ENCODE measurements at places on chromosomes 12 and 14.
A peak's percentile ranks its signal among the peaks of the same experiment; 100 is the strongest.

GRCh38 chr12:126182619-126183236, 1117.5 kb downstream of the AACS start:
- DNase-seq, result no peak

DNA sequence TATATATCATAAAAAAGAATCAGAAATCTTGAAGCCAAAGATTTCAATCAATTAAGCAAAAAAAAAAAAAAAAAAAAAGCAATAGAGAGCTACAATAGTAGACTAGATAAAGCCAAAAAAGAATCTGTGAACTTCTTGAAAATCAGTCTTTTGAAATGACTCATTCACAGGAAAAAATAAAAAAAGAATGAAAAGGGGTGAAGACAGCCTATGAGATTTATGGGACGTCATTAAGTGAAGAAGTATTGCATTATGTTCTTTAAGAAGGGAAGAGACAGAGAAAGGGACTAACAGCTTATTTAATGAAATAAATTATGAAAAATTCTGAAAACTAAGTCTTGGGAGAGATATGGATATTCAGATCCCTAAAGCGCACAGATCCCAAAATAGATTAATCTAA, 103.8 kb downstream of the ACSS3 start:
- DNase-seq, result no peak

GRCh38 chr12:1927051-1927680, 8.7 kb upstream of the CACNA2D4 start:
- no peak for DNase-seq

GRCh38 chr12:2286047-2286446, 233.3 kb downstream of the CACNA1C start:
- no peak for DNase-seq

DNA sequence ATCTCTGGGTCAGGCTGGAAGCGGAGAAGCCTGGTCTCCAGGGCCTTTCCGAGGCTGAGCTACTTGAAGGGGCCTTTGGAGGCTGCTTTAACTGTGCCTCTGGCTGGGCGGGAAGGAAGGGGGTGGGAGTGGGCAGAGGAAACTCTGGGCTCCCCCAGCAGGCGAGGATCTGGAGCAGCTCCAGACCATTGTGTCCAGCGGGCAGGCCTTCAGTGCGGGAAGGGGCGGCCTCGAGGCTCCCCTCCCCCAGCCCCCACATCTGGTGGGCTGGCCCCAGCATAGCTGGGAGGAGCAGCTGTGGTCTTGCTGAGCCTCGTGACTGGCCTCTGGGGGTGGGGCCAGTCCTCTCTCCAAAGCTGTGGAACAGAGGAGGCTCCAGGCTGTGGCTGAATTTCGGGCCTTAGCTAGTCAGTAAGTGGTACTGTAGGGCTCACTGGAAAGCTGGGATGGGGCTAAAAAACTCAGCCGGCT, 3.4 kb downstream of the TAMALIN start:
- DNase-seq, result no peak

- no peak for DNase-seq
Measured at GRCh38 chr14:37894463-37894862, 299.0 kb downstream of the TTC6 start.

DNA sequence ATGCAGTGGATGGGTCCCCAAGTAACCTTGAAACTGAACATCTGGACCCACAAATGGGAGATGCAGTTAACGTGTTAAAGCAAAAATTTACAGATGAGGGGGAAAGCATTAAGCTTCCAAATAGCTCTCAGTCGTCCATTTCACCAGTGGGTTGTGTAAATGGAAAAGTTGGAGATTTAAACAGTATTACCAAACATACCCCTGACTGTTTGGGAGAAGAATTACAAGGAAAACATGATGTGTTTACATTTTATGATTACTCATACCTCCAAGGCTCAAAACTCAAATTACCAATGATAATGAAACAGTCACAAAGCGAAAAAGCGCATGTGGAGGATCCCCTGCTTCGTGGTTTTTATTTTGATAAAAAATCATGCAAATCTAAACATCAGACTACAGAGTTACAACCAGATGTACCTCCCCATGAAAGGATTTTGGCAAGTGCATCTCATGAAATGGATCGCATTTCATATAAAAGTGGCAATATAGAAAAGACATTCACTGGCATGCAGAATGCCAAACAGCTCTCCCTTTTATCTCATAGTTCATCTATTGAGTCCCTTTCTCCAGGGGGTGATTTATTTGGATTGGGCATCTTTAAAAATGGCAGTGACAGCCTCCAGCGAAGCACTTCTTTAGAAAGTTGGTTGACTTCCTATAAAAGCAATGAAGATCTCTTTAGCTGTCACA, 116.6 kb upstream of the NPAS3 start:
- no peak for DNase-seq

DNA sequence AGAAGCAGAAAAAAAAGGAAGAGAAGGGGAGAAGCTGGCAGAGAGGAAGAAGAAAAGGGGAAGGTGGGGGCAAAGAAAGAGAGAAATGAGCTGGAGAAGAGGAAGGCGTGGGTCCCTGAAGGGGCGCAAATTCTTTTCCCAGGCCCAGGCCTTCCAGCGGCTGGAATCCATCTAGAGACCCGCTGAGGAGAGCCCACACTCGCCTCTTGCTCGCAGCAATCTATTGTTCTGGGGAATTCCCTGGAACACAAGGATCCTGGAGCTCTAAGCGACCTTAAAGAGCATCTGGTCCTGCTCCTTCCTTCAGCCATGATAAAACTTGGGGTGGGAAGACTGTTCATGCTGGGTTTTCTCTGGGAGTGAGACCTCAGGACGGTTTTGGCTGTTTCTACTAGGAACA, 41.2 kb upstream of the FKBP4 start:
- DNase-seq, result no peak

DNA sequence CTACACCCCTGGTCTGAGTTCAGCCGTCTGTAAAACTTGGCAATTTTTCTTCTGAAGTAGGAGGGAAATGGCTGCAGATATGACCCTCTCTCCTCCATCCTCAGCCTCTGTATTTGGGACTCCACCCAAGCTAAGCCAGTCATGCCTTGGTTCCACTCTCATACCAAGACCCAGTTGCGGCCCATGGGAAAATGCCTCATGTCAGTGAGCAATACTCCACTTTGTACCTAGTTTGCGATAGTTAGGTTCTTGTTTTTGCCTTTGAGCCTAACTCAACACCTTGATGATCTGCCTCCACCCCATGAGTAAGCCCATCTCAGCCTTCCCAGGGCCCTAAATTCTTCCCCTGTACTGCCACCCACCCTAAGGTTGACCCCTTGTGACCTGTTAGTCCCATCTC, 143.4 kb downstream of the HMGA2 start:
- DNase-seq, result no peak

DNA sequence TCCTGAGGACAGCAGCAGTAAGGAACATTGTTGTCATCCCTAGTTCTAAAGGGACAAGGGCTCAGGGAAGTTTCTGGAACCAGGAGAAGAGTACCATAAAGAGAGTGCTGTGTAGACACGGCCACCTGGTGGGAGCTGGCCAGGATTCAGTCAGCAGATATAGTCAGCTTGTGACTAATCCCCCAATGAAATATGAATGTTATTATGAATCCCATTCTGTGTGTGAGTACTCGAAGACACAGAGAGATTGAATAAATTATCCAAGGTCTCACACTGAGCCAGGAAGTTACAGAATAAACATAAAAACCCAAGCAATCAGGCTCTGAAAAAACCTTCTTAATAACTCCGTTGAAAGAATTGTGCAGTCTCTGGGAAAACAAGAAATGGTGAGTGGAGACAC, 1359.5 kb downstream of the AACS start:
- no peak for DNase-seq

- DNase-seq, result no peak
Measured at GRCh38 chr12:130288206-130288605, 49.5 kb upstream of the PIWIL1 start.

- DNase-seq, result no peak
Measured at GRCh38 chr12:118011961-118012360, 4.5 kb upstream of the RFC5 start.

GRCh38 chr14:77245820-77246219, 25.2 kb downstream of the NGB start:
- DNase-seq, result no peak

DNA sequence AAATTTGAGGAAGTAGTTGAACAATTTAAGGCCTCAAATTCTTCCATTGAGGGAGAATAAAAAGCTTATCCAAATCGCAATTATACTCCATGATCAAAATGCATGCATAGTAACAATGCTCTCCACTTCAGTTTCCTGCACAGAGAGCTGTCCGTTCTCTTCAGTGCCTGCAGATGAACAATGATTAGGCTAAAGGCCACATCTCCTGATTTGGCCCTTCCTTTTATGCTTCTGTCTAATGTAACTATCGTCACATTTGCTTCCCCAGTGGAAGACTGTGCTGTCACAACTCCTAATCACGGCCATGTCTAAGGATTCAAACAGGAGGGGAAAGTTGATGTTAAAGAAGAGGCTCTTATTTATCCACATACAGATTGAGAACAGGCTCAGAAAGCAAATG, 113.6 kb upstream of the NPAS3 start:
- no peak for DNase-seq

DNA sequence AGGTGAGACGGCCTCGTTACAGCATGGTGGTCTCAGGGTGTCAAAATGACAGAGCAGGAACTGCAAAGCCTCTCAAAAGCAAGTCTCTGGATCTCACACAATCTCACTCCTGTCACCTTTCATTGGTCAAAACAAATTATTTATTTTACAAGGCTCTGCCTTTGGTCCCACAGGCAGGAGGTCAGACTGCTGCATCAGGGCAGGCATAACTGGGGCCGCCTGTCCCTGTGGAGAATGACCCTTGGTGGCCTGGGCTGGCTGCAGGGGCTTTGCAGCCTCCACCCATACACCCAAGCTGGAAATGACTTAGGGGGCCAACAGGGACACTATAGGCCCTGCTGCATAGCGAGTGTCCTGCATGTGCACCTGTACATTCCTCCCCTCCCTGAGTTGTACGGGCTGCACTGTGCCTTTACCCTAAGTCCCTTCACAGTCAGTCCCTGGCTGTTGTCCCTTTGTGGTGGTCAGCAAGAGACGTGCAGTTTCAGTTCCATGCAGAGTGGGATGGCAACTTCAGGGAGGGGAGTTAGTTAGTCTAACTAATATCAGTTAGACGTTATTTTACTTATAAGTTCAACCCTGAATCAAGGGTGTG, 28.1 kb downstream of the PEX5 start:
- no peak for DNase-seq

- DNase-seq, result peak; percentile 15
Measured at GRCh38 chr14:92341791-92342190, 18.8 kb downstream of the SLC24A4 start.

DNA sequence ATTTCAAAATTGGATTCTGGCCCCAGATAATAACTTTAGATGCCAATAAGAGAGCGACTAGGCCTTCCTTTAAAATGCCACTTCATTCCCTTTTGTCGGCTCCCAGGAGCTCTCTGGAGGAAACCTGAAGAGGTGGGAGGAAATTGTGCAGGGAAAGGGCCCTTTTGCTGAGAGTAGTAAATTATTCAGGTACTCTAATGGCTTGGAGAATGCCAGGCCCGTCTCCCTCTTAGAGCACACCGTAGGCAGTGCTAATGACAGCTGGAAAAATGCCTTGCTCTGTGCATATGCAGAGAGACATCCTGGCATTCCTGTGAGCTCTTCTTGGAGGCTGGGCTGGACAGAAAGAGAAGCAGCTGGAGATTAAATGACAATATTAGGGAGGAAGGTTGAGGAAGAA, 115.0 kb upstream of the RPH3A start:
- DNase-seq, result no peak
